ENCODE measurements at places on chromosomes 2 and 18. TPM values are rescaled to one million over a fixed set of nuclear protein-coding genes. Genes with fewer than 3 reads are reported as not detected.

The YIPF4 gene
- 38.2 TPM for total RNA-seq

The GALR1 gene
- 1.1 TPM for total RNA-seq

The SAG gene
- total RNA-seq: not detected

The POTEJ gene
- not detected for total RNA-seq

The SLC20A1 gene
- 8.1 TPM for total RNA-seq

The CCDC88A gene
- total RNA-seq: 43.7 TPM

The TFCP2L1 gene
- total RNA-seq: 2.2 TPM

The SERPINB5 gene
- total RNA-seq: 0.06 TPM

The IL1F10 gene
- total RNA-seq: not detected

The ZNF532 gene
- 30.4 TPM for total RNA-seq

The CHRND gene
- total RNA-seq: 0.39 TPM

The DNAH7 gene
- 1.4 TPM for total RNA-seq

The ENOSF1 gene
- 72.9 TPM for total RNA-seq

The B3GNT7 gene
- total RNA-seq: 47.9 TPM

The C1D gene
- total RNA-seq: 40.2 TPM

The GRHL1 gene
- total RNA-seq: 1.3 TPM

The C2orf66 gene
- not detected for total RNA-seq

The APCDD1 gene
- total RNA-seq: 62.2 TPM

The ZNF638 gene
- total RNA-seq: 100 TPM

The SCG2 gene
- total RNA-seq: 0.29 TPM

The GPR35 gene
- 0.32 TPM for total RNA-seq

The TUBB8B gene
- total RNA-seq: not detected

The TMEM37 gene
- total RNA-seq: 19.9 TPM

The DNAJC5G gene
- 1.4 TPM for total RNA-seq

The DSG1 gene
- not detected for total RNA-seq

The UGT1A5 gene
- total RNA-seq: not detected

The MDH1B gene
- total RNA-seq: 1.2 TPM

The PFN4 gene
- total RNA-seq: 0.46 TPM

The RESP18 gene
- total RNA-seq: not detected

The DLGAP1 gene
- total RNA-seq: 5.8 TPM

The DIPK1C gene
- total RNA-seq: 0.22 TPM

The IL1RL1 gene
- 21.6 TPM for total RNA-seq

The IL1B gene
- total RNA-seq: 1.5 TPM

The SERPINB2 gene
- not detected for total RNA-seq

The CEP192 gene
- 15.1 TPM for total RNA-seq

The CCDC148 gene
- not detected for total RNA-seq

The ABCG5 gene
- total RNA-seq: not detected
